Activated naive CD4-positive, alpha-beta T cell treated with anti-CD3 and anti-CD28 coated beads for 36 hours (primary cell): ENCODE measurements at places on chromosomes 3 and 15.

DNA sequence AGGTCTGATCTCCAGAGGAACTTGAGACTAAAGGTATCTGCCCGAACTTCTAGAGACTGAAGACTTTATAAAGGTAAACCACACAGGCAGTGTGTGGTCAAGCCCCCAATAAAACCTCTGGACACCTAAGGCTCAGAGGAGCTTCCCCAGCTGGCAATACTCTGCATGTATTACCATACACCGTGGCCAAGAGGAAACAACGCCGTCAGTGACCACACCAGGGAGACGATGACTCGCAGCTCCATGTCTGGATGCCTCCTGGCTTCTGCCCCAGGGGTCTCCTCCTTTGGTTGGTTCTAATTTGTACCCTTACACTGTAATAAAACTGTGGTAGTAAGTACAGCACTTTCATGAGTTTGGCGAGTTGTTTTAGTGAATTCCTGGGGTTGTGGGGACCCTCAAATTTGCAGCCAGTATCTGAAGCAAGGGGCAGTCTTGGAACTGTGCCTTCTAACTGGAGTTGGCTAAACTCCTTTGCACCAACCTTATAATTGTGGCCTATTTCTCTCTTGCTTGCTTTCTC lies 32.1 kb upstream of the BCL2L10 start:
- DNase-seq: no peak

GRCh38 chr15:101620671-101621070 lies 31.5 kb downstream of the TM2D3 start:
- DNase-seq: no peak

DNA sequence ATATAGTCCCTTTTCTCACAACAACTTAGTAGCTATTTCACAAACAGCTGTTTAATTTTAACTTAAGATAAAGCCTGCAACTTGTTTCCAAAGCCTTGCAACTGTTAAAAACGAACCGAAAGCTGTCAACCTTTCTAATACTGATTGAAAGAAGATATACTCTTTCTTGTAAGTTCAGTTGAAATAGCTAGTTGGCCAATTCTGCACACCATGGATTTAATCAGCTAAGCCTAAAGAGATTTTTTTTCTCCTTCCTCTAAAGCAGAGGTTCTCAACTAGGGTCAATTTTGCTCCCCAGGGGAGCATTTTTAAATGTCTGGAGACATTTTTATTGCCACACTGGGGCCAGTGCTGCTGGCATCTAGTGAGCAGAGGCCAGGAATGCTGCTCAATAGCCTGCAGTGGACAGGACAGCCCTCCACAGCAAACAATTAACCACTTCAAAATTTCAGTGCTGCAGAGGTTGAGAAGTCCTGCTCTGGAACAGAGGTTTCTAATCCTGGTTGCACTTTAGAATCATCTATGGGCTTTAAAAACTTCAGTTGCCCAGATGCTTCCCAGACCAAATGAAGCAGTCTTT lies 26.2 kb downstream of the MINDY4B start:
- no peak for DNase-seq

DNA sequence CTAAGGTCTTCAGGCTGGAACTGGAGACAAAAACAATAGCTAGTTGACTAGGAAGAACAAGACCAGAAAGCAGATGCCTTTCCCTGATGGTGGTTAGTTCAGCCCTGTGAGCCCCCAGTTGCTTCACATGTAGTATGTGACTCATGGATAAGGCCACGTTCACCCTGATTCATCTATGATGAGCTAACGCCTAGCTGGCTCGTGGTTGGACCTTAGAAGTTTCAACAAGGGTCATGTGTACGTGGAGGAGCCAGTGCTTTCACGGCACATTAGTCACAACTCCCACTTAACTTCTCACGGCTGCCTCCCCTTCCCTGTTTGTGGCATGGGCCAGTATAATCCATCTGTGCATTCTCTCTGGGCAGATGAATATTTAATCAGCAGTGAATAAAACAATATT lies 20.6 kb downstream of the COL8A1 start:
- no peak for DNase-seq

DNA sequence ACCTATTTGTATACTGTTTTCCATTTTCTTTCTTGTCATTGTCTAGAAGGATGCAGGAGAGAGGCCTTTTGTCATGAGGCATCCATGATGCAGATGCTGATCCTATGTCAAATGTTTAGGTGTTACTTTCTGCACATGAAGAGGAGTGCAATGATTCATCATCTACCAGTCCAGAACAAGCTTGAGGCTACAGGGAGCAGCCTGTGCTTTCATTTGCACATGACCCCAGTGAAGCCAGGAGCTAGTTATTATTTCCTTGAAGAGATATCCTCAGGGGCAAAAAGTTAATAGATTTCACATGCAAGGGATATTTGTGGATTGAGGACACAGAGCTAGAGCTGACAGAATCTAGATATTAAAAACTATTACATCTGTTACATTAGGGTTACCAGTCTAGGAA lies 204.4 kb upstream of the TGFBR2 start:
- peak; percentile 12 for DNase-seq

- DNase-seq: no peak
These were observed 14.3 kb downstream of the ZIC4 start for GRCh38 chr3:147391781-147392624.

DNA sequence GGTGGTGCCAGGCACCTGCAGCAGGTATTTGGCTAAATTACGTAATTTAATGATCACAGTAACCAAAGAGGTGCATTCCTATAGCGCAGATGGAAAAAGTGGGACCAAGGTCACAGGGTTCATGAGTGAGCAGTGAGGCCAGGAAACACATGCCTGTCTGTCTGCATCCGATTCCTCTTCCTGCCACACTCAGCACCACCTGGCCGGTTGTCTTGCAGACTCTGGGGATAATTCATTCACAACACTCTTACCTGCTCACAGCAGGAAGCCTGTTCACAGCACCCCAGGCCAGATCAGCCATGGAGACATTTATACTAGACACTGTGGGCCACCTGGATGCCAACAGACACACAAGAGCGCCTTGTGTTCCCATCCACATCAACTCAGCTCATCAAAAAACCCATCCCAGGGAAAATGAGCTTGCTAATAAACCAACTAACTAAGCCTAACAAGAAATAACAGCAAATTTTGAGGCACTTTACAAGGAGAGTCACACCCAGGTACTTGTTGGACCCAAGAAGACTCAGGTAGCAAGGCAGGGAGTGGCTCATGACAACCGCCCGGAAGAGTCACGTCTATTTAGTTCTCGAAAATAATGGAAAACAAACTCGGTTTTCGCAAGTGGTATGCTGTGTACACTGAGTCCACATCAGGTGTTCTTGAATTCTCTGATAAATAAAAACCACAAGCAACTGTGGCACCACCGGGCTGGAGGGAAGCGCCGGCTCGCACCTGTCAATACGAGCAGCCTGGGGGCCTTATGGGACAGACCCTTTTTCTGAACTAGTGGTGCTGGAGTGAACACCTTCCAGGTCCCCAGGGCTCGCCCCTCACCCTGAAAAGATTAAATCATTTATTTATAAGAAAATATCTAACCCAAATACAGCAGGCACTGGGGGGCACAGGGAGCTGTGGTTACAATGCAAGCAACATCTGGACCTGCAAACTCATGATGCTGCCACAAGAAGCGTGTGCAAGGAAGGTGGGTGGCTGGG lies 40.5 kb downstream of the FAM174B start:
- DNase-seq: no peak

DNA sequence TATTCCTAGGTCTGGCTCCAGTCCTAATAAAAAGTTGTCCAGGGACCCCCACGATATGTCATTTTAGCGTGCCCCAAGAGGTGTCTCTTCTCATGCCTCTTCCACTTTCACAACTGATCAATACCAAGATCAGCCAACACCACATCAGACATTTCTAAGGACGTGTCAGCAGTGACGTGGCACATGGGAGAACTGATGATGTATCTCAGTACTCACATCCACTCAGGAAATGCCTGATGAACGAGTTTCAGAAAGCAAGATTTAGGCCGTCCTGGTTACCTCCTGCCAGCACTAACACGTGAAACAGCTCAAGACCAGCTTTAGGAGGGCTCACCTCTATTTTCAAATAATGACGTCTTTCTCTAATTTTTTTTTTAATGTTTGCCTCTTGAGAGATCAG lies 19.6 kb downstream of the VGLL4 start:
- peak; percentile 90 for DNase-seq

DNA sequence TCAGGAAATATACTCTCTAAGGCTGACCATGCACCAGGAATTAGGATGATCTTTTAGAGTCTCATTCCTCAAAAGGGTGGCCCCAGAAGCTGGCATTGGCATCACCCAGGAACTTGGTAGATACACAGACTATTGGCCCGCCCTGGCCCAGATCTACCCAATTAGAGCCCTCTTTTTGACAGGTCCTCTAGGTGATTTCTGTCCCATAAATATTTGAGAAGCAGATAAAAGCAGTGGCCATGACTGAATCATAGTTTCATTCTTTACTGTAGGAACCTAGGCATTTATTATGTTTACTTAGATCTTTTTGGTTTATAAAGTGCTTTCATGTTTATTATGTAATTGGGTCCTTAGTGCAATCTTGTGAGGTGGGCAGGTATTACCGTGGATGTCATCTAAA lies 7.6 kb downstream of the TLNRD1 start:
- no peak for DNase-seq

DNA sequence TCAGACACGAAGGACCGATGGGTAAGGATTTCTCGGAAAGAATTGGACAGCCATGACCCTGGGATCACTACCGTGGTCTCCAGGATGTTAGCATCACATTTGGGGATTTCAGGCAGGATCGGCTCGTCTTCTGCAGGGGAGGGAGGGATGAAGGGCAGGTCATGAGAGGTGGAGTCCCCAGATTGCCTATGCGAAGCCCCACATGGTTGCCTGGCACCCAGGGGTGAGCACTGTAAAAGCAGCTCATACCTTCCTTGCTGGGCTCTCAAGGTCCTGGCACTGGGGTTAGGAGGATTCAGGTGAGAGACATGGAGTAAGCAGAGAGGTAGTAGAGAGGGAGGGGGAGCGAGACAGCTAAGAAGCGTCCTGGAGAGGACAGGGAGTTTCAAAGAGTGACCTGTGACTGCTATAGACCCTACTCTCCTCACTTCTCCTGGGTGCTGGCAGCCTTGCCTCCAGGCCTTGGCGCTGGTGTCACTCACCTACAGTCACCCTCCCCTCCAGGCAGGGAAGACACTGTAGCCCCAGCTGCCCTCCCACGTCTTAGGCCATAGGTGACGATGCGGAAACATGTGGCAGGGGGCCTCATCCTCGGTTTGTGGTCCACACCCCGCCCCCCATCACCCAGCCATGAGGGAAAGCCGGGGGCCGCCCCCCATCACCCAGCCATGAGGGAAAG lies 15.0 kb upstream of the EHD4 start:
- DNase-seq: no peak

- no peak for DNase-seq
These were observed 28.0 kb upstream of the ATP10A start for GRCh38 chr15:25891081-25891480.

DNA sequence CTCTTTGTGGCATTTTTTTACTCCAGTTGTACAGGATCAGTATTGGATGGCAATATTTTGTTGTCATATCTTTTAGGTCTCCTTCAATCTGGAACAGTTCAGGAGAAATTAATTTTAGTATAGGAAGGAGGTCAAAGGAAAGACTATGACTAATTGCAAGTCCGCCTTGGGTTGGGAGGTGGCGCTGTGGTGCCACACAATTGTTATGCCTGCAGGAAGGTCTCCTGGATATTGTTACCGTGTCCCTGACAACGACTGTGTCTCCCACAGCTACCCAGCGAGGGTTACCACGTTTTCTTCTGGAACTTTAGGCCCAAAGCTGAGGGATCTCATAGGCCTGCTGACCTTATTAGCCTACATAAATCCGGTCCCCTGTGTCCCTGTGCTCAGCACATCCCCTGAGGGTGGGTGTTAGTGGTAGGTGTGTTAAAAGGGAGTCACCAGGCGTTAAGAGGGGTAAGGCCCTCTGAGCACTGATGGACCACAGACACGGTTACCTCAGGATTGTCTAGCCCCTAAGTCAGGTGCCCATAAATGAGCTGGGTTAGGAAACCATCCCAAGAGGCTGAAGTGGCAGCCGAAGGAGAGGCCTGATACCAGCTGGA lies 31.5 kb downstream of the KCNAB1 start:
- peak; percentile 77 for DNase-seq

DNA sequence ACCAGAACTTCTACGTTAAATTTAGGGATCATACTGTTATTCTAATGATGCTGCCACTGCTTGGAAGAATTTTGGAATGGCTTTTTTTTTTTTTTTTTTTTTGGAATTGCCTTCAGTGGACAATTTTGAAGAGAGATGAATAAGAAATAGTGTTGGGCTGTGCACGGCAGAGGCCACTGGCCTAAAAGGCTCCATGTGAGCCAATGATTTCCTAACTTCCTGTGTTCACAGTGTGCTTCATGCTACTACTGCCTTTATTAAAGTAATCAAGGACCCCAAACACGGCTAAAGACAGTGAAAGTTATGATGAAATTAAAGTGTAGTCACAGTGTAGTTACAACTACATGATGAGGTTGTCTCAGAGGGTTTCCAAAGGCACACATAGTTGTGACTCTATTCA lies 100.8 kb upstream of the TNFAIP8L3 start:
- DNase-seq: no peak

DNA sequence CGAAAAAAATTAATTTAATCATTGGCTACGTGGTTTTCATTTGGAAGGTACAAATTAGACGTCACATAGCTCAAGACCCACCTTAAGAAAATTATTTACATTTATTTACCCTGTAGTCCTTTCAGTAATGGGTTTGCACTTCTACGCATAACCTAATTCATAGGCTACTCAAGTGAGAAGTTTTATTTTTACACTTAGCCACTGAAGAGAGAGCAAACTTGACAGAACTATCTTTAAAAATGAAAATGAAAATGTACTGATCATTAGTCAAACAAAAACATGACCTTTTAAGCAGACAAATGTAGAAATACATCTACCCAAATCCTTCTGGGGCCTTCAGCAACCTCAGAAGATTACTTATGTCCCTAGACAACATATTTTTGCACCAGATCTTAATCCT lies 269.4 kb upstream of the TTC14 start:
- no peak for DNase-seq
